ENCODE measurements at places on chromosomes 2 and 18.
A peak's percentile ranks its signal among the peaks of the same experiment; 100 is the strongest.

GRCh38 chr2:1727796-1728474 lies 16.4 kb downstream of the PXDN start:
- no peak for DNase-seq

DNA sequence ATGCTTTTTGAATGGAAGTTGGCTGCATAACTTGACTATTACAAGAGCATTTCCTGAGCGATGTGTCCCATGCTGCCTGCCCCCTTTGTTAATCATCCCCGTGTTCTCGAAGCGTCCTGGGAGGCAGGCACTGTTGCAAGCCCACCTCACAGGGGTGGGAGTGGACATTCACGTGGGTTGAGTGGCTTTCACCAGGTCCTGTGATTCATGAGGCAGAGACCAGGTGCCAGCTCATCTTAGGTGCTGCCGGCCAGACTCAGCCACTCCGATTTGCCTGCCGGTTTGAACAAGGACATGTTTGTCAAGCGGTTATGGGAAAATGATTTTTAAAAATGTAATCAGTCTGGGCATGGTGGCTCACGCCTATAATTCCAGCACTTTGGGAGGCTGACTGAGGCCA lies 112.5 kb downstream of the ZNF532 start:
- DNase-seq: no peak

DNA sequence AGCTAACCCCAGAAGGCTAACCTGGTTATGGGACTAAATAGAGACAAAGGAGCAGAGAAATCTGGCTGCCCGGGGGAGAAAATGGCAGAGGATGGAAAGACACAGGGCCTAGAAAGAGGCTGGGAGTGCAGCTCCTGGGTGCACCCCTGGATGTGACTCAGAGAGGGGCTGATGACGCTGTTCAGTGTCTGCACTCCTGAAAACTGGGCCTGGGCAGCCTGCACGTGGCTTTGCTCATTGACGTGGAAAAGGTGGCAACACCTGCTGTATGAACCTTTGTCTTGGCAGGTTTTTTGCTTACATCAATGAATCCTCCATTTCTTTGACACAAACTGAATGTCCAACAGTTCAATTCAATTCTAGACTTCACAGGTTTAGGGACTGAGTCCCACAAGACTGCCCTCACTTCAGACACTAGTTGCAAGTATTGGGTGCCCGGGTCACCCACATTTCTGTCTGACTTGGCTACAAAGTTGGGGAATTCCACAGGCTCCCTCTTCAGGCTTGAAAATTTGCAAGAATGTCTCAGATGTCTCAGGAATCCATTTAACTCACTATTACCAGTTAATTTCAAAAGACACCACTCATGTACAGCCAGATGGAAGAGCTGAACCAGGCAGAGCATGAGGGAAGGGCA lies 47.3 kb upstream of the PUM2 start:
- no peak for DNase-seq

- no peak for DNase-seq
Observed at GRCh38 chr18:73296686-73297085, 428.9 kb upstream of the NETO1 start.

- peak; percentile 70 for DNase-seq
Observed at GRCh38 chr2:75064691-75065396, 106.4 kb downstream of the POLE4 start.

GRCh38 chr2:240985881-240986786 lies 12.3 kb upstream of the SNED1 start:
- no peak for DNase-seq

DNA sequence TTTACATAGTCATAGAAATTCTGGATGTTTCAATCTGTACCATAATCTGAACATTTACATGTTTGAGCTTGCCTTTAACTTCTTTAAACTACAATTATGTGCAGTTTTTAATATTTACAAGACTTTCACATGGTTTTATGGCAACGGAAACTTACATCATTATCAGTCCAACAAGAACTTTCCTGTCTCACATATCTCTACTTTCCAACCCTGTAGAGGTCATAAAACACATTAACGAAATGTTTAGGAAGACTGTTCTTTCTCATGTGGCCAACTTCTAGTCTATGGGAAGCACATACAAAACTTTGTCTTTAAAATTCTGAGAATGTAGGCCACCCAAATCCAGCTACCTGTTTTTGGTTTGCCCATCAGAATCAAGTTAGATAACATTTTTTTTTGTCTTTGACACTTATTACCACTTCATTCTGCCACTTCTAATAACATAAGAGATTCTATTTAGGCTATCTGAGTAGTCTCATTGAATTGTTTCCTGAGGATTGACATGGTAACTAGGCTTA lies 693.2 kb downstream of the KCNJ3 start:
- no peak for DNase-seq

DNA sequence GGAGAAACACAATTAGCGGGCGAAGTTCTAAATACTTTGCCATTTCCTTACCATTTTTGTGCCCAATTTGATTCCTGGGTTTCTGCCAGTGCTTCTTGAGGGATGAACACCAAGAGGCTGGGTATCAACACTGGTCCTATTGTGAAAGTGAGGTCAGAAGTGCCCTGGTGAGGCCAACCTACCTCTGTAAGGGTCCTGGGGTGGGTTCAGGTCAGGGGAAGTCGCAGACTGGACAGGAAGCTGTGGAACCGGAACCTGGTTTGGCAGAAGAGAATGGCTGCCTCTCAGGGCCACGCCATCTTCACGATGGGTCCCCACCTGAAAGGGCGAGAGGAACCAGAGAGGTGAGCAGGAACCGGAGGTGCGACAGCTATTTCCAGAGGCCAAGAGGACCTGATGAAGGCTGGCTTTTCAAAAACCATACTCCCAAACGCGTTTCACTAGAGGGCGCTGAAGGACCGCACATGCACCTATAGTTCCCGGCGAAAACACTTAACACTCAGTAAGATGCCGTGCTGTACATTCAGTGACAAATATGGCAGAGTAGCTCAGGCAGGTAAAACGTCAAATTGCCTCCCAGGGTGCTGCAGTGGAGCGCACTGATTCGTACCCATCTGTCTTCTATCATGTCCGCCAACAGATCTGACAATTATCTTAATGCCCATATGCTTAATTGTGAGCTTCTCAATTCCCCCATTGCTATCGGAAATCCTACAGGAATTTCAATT lies 275.3 kb upstream of the CCDC68 start:
- DNase-seq: peak; percentile 79

GRCh38 chr2:237977380-237977779 lies 10.6 kb downstream of the UBE2F start:
- DNase-seq: no peak

DNA sequence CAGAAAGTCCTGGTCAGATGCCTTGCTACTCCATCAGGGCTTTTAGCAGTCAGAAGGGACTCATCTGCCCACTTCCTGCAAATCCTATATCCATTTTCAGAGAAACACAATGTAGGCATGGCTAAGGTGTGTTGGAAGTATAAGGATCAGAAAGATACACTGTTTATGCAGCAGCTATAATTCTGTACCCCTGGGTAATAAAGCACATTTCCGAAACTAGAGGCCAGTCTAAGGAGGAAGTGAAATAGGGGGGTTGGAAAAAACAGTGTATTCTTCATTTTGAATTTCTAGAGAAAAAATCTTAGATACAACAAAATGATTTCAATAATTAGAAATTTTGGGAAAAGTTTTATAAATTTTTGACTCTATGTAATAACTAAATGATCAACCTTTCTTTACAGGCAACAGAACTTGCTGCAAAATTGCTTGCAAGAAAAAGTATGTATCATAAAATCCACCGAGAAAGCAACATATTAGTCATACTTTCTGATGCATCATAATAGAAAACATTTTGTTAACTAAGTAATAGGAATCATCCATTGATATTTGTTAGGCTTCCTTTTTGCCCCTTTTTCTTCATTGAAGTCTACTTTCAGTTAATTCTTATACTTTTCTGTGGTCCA lies 47.4 kb downstream of the FSIP2 start:
- DNase-seq: no peak

GRCh38 chr2:226705133-226705886 lies 94.3 kb downstream of the IRS1 start:
- no peak for DNase-seq

GRCh38 chr2:106107509-106108131 lies 86.5 kb downstream of the UXS1 start:
- no peak for DNase-seq

- no peak for DNase-seq
Observed at GRCh38 chr2:150110548-150110947, 376.9 kb downstream of the RND3 start.

DNA sequence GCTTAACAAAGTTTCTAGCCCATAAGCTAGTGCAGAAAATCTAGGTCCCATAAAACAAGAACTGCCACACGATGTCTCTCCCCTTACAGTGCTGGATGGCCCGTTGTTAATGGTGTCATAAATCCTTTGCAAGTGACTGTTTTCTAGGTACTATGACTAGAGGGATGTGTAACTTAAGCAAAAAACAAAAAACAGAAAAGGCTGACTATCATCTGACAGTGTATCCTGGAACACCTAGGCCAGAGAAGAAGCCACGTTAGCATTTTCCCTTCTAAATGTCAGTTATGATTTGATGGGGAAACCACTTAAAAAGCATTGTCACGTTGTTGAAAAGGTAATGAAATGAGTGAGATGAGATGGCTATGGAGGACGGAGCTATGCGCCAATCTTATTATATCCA lies 2.4 kb downstream of the CASP8 start:
- DNase-seq: no peak

DNA sequence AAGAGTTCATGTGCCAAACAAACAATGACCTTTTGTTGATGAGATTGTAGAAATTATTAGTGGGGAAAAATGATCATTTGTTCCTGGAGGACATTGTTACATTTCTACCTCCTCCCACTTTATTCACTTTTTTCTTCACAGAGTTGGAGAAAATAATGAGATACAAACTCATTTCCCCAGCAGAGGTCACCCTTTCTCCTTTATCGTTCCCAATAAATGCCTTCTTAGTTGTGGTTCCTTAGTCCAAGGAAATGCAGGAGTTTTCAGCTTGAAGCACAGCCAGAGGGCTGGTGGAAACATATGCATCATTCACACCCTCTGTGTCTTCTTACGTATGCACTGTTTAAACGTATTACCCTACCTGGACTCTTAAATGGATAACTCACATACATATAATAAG lies 108.8 kb downstream of the SLC4A3 start:
- DNase-seq: peak; percentile 47

- DNase-seq: no peak
Observed at GRCh38 chr2:195575879-195576401, 81.1 kb upstream of the SLC39A10 start.

- peak; percentile 7 for DNase-seq
Observed at GRCh38 chr2:135744760-135745314, 3.2 kb downstream of the UBXN4 start.

- no peak for DNase-seq
Observed at GRCh38 chr2:159873258-159873657, 75.2 kb upstream of the CD302 start.

GRCh38 chr2:16177671-16178180 lies 237.4 kb downstream of the MYCN start:
- no peak for DNase-seq

DNA sequence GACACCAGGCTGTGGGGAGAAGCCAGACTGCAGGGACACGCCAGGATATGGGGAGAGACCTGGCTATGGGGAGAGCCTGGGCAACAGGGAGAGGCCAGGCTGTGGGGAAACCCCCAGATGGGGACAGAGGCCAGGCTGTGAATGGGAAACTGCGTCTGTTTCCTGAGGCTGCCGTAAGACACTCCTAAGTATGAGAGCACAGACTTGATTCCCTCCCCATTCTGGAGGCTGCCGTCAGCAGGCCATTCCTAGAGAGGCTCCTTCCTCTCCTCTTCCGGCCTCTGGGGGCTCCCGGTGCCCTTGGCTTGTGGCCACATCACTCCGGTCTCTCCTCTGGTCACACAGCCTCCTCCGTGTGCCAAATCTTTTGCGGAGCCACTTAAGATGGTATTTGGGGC lies 32.3 kb downstream of the ADI1 start:
- DNase-seq: no peak

DNA sequence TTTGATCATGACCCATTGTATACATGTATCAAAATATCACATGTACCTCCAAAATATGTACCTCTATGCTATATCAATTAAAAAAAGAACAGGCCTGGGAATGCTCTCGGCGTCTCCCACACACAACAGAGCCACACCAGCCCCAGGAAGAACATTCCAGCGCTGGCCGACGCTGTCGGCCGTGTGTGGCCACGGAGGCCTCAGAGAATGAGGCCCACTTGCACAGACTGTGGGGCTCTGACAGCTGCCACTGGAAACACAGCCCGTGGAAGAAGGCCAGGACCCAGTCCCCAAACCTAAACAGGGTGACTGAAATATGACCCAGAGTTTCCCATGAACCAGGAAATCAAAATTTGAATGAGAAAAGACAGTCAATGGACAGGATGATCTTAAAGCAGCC lies 69.7 kb downstream of the EIPR1 start:
- DNase-seq: no peak

DNA sequence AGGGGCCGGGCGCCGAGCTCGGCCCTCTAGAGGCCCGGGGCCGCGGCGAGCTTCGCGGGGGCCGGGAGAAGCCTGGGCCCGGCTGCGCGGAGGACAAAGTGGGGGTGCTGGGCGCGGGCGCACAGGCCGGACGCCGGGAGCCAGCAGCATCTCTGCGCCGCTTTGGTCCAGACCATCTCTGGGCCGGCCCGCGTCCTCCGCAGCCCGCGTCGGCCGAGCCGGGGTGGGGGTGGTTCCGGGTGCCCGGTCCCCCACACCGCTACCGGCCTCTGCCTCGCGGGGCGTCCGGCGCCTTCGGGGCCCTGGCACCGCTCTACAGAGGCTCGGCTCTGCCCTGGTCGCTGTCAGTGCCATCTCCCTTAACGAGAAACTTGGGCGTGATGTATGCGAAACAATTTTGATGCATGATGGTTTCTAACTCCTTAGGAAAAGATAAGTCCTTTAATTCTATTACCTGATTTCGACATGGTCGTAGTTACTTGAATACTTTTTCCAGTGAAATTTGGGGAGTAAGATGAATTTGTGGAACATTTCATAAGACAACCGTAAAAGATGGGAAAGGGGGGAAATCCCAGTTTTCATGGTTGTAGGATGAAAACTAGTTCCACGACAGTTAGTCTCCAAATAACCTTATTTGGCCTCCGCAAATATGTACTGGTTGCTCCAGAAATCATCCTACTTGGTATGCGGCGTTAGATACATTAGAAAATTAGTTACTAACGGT lies 562 bp downstream of the TWSG1 start:
- DNase-seq: no peak

GRCh38 chr18:59697236-59697932 lies at the start of gene CCBE1:
CCBE1 (minus strand) TSS chr18:59697423.
- peak; percentile 89 for DNase-seq

DNA sequence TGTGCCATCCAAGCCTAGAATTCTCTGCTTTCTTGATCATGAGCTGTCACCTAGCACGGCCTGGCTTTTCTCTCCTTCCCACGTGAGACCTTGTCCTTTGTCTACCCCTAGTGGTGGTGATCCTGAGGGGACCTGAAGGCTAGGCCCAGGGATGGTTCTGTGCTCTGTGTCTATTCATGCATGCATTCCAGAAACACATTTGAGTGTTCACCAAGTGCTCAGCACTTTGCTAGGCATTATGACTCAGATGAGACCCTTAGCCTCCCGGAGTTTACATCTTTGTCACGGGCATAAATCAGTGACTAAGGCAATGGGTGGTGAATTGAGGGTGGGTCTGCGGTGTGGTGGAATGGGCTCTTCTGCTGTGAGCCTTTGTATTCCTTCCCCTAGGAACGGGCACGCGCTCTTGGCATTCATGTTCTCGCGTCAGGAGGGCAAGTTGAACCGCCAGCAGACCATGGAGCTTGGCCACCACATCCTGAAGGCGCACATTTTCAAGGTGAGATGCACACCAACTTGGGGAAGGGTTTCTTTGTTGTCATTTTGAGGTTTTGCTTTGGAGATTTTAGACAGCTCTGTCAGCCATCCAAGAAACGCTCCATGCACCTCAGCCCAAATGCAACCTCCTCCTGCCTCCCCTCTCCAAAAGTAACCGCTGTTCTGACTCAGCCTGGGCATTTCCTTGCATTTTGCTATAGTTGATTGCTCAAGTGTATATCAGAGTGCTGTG lies 100.9 kb downstream of the WDSUB1 start:
- DNase-seq: peak; percentile 16
